Activated naive CD4-positive, alpha-beta T cell (primary cell): ENCODE measurements at places on chromosomes 3 and 15.

GRCh38 chr3:5296362-5296761 is 108.9 kb downstream of the EDEM1 start:
- no peak for DNase-seq

- DNase-seq, result no peak
Observed at GRCh38 chr3:33141006-33141405, 27.2 kb downstream of the CRTAP start.

DNA sequence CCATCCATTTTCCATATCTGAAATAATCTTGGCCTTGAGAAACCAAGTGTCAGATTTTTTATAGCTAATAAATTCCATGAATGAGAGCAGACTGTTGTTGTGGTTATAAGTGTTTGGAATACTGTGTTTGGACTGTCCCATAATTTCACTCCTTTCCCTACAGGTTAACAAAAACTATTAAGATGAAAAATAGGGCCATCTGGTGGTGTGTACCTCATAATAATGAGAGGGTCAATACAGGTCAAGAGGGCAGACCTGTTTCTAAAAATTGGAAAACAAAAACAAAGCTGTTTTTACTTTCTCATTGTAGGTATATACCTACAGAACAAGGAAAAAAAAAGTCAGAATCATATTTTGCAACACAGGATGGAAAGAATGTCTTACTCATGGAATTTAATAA is 553.8 kb upstream of the SGO1 start:
- DNase-seq, result no peak

GRCh38 chr3:39149059-39149455 is 4.3 kb downstream of the CSRNP1 start:
- no peak for DNase-seq

DNA sequence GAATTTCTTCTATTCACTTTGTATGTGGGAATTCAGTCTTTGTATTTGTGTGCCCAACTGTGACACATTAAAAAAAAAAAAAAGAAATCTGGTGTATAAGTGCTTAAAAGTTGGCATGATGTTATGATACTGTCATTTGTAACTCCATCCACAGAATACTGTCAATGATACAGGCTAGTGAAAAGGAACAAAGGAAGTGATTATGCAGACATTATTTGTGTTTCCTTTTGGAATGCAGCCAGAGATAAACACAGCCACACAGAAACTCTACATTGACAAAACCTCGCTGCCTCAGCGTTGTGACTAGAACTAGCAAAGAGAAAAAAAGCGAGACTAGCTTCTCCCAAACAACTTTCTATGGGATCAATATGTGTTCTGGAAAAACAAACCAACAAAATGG is 519.2 kb upstream of the AGTR1 start:
- DNase-seq, result no peak

- no peak for DNase-seq
Observed at GRCh38 chr3:195010551-195011100, 260.3 kb downstream of the XXYLT1 start.

DNA sequence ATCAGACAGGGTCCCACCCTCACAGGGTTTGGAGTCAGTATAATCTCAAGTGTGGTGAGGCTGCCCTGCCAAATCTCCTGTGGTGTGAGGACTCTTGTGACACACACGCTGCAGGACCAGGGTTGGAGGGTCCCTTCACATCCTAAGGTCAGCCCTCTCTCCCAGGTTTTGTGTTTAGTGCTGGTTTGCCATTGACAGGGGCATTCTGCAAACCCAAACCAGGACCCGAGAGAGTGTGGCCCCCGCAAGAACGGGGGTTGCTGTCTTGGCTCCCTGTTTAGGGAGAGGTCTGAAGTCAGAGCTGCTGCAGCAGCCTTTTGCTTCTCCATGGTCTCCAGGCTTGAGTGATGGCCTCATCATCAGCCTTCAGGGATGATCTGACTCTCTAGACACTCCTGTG is 14.7 kb downstream of the FAM107A start:
- DNase-seq, result no peak

DNA sequence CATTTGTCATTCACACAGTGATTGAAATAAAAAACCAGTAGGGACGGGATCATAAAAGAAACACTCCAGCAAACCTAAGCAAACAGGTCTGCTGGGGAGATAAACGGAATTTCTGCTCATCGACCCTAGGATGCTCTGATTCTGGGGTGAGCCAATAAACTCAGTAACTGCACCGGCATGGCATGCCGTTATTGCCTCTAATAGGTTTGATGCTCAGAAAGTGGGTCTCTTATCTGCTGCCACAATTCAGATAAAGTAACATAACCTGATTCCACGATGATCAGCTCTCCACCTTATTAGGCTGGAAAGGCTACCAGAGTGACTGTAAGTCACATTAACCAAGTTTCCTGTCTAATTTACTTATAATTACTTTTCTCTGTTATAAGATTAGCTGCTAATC is 19.6 kb downstream of the DCLK3 start:
- no peak for DNase-seq

DNA sequence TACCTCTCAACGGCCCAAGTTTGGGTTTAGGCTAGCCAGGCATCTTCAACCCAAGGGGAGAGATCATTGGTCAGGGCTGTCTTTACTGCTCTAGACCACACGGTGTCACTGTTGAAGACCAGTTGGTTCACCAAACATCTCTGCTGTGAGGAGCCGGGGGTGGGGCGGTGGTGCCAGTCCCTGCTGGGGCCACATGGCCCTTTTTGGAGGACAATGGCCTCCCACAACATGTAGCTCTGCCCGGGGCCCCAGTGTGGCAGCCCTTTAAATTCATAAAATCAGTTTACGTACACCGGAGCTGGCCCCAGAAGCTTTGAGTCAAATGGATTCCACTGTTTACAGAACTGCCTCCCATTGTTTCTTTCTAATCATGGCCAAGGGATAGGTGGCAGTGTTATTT is 19.1 kb upstream of the TM4SF18 start:
- no peak for DNase-seq

GRCh38 chr3:133663569-133664313 is 2.0 kb upstream of the TOPBP1 start:
- no peak for DNase-seq

DNA sequence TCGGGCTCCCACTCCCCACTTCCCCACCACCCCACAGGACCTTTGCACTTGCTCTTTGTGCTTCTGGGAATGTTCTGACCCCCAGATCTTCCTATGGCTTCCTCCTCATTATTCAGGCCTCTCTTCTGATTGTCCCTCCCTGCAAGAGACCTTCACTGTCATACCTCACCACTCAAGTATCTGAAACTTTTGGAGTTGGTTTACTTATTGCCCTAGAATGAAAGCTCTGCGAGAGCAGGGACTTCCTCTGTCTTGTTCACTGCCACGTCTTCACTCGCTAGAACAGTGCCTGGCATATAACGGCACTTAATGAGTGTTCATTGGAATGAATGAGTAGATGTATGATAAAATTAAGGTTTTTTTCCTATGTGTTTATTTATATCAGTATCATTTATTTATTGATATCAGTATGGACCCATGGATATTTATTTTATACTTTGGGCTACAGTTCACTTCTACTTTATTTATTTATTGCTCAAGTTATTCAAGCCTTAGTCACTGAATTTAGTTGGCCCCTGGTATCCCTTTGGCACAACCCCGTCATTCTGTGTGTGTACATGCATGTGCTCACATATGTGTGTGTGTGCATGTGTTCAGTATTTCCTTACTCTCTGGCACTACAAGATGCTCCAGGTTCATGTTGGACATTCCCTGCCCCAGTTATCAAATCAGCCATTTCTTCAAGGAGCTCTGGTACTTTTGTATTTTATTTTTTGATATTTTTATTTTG is 197.6 kb downstream of the THSD4 start:
- DNase-seq, result no peak

- DNase-seq, result no peak
Observed at GRCh38 chr15:98177966-98178592, 217.6 kb downstream of the ARRDC4 start.

- DNase-seq, result no peak
Observed at GRCh38 chr15:68794863-68795262, 25.8 kb downstream of the ANP32A start.

- no peak for DNase-seq
Observed at GRCh38 chr15:100898152-100898490, 18.5 kb downstream of the ALDH1A3 start.

- no peak for DNase-seq
Observed at GRCh38 chr15:36953346-36953745, 147.0 kb downstream of the MEIS2 start.

DNA sequence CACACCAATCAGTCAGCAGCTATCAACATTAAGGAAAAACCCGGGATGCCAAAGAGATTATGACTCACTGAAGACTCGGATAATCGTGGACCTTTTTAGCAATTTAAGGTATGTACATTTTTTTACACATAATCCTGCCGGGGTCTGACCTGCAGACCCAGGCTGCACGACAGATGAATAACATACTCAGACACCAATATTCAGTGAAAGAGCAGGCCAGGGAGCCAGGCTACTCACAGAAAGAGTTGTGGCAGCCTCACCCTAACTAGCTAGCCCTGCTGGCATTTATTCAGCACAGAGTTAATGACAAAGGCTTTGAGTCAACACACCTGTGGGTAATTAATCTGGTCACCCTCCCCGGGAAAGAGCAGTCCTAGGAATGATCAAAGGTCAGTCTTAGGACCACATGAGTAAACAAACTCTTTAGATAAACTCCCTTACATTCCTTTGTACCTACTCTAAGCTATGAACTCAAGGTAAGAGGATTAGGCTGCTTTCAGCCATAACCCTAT is 727.5 kb downstream of the TBL1XR1 start:
- DNase-seq, result no peak

- DNase-seq, result no peak
Observed at GRCh38 chr15:68517285-68517761, 61.5 kb upstream of the CORO2B start.

- DNase-seq, result no peak
Observed at GRCh38 chr3:64450396-64450956, 225.2 kb upstream of the PRICKLE2 start.

- DNase-seq, result no peak
Observed at GRCh38 chr15:90479656-90480055, 50.1 kb upstream of the CRTC3 start.

GRCh38 chr3:139534455-139534812 is 5.1 kb downstream of the RBP1 start:
- DNase-seq, result no peak

- no peak for DNase-seq
Observed at GRCh38 chr15:52243697-52244555, 51.7 kb downstream of the MYO5C start.

DNA sequence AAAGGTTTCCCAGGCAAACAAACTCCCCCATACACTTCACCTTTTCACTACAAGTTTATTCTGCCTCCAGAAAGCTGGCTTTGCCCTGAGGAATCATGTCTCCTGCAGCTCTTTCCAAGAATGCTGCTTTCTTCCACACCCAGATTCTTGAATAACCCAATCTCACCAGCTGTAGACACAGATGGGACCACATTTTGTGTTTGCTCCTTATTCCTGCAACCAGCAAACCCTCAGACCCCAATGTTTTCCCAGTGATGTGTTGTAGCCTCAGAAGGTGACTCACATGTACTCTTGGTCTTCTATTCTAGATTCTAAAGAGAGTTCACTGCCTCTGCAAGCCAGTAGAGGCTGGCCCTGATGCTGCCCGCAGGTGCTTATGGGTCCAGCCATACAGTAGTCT is 23.6 kb upstream of the TRIM59 start:
- no peak for DNase-seq

GRCh38 chr15:96027501-96027900 is 303.0 kb upstream of the NR2F2 start:
- DNase-seq, result no peak

DNA sequence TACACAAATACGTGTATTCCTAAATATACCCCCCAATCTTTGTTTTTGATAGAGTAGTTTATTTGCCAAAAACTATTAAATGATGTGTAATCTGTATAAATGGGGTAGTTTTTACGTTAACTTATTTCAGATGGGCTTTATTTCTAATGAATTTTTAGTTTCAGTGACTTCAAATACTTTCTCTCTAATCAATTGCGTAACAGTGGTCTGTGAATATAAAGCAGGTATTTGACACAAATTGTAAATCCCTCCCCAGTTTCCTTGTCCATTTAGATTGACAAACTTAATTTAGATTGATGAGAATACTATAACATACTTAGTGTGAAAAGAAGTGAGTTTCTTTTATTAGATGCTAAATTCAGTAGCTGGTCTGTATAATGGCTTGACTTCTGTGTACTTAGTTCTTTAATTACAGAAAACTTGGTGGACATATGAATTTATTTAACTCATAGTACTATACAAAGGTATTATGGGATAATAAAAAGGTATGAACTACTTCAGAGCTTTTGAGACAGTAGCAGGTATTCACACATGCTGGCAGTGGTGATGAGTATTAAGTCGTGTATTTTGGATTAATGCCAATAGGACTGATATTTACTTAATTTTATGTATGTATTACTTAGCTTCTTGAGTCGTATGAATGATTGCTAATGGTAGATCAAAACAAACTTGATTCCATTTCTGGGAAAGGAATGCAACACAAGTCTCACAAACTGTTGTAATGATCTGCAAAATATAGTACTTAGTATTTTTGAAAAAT is 81.6 kb downstream of the STT3B start:
- no peak for DNase-seq

- DNase-seq, result no peak
Observed at GRCh38 chr15:97156739-97157265, 803.7 kb upstream of the ARRDC4 start.

- DNase-seq, result no peak
Observed at GRCh38 chr3:130849091-130849552, 44.8 kb upstream of the ATP2C1 start.

DNA sequence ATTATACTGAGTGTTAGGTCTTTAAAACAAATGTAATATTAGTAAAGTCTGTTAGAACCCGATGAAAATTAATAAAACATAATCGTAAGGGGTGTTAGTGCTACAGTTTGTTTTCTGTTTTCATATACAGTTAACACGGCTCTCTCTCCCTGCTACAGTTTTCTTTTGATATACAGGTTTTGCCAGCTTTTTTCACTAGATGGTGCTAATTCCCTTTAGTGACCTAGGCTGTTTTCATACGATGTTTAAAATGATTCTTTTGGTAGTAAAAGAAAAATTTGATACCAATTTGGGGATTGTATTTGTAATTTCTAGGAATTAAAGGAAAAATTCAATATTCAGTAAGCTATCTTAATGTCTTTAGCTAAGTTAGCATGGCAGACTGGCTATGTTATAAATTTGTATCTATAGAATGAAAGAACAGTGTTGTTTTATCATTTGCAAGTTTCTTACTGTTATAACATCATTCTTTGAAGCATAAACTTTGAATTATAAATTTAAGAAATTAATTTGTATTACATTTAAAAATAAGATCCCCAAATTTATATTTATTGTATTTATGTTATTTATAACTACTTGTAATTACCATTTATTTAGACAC is 11.5 kb downstream of the APH1B start:
- DNase-seq, result no peak

DNA sequence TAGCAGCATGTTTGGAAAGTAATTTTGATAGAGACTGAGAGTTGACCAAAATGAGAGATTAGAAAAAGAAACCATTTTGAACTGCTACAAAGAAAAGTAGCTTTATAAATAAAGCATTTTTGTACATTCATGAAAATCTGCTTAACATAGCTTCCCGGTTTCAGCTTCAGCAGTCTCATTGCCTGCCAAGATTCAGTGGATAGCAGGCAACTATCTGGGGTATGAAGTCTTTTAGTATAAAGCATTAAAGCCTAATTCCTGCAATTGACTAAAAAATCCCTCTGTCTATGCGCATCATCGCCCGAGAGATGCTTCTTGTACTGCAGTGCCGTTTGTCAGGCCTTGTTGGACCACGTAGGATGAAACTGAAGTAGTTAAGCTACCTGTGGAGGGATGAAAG is 588.4 kb downstream of the NAALADL2 start:
- DNase-seq, result no peak
